ENCODE measurements at places on chromosomes 3 and 15.

GRCh38 chr3:131485119-131485518 lies 17.7 kb downstream of the MRPL3 start:
- no peak for DNase-seq

- DNase-seq: no peak
These were observed 114.3 kb downstream of the ARNT2 start for GRCh38 chr15:80518522-80518921.

- DNase-seq: no peak
These were observed 100.0 kb downstream of the TBC1D5 start for GRCh38 chr3:17642474-17642873.

- DNase-seq: peak; percentile 34
These were observed 54.8 kb upstream of the BCL6 start for GRCh38 chr3:187799942-187800641.

- no peak for DNase-seq
These were observed 832 bp downstream of the NR2E3 start for GRCh38 chr15:71811036-71811736.

DNA sequence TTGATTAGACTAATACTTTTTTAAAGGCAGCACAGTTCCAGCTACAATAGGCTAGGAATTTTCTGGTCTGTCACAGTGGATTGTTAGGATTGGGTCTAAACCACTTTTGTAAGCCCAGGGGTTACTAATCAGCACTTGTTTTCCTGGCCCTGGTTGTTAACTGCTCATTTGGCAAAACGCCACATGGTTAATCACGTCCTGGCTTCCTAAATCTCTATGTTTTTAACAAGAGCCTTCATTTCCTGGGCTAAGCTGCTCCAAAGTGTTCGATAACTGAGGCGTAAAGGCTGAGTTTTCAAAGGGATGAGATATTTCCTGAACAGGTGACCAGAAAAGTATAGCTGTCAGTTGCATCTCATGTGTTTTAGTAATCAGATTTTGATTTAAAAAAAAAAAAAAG lies 38.9 kb upstream of the CLRN1 start:
- DNase-seq: no peak

- DNase-seq: no peak
These were observed 64.2 kb downstream of the TBC1D5 start for GRCh38 chr3:17678116-17678741.

DNA sequence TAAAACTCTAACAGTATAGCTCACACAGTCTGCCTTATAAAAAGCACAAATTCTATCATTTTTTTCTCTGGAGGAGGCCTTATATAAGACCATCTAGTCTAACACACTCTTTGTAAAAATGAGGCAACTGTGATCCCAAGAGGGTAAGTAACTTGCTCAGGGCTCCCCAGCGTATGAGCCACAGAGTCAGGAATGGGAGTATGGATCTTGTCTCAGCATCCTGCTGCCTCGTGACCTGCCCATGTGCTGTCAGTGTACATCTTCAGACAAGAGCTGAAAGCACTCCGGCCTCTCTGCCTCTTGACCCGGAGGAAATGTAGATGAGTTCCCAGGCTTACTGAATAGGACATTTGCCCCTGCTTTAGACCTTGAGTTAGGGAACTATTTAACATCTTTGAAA lies 28.4 kb upstream of the MEF2A start:
- DNase-seq: no peak

DNA sequence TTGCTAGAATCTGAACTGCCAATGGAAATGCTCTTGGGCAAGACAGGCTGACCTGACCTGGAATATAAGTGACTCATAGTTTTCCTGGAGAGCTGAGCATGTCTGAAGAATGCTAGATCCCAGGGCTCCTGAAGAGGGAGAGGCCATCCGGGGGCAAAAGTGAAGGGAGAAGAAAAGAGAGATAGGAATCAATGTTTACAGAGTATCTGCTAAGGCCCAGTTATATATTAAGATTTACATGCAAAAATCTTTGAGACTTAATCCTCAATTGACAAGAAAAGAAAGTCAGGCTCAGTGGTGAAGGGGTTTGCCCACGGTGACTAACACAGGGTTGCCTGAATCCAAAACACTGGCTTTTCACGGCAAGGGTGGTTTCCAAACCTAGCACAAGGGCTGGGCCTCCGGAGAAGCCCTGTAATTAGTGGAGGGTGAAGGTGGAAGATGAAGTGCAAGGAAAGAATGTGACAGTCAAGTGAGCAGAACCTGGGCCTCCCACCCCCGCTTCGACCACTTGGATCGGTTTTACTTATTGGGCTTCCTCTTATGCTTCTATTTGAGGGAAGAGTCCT lies 91.7 kb upstream of the FGF12 start:
- peak; percentile 56 for DNase-seq

DNA sequence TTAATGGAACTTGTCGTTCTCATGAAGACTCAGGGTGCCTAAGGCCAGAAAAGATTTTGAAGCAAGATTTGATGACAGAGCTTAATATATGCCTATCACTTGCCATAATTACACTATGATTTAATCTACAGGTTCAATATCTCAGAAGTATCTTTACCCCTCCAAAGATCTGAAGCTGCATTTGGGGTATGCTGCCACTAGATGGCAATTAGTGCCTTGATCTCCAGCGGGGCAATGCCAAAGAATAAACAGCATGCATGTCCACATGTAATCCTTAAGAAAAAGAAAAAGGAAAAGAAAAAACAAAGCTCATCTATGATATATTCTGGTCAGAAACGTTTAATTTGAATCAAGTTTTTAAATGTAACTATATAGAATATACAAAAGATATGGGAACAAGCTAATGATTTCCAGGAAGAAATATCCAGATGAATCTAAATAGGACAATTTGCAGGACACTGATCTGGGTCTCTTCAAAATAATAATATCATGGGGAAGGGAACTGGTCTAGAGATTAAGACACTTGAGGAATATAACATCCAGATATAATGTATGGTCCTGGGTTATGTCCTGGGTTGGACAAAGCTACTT lies 55.0 kb upstream of the SOX14 start:
- no peak for DNase-seq
